Memory B cell (primary cell): ENCODE measurements at places on chromosomes 6 and 20.

- no peak for DNase-seq
Observed at GRCh38 chr20:53162251-53162835, 190.2 kb downstream of the TSHZ2 start.

DNA sequence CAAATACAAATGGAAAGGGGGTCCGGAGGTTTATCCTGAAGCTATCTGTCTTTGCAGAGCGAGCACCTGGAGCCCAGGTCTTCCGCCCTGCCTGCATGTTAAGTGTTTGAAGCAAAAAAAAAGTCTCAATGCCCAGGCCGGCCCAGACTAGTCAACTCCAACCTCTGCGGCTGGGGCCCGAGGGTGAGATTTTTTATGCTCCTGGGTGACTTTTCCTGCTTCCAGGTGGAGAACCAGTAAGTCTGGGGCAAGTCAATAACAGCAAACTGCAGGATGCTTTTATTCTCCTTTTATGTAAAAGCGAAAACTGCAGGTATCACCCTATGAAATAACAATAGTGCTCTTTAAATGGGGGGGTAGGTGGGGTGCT is 2.0 kb upstream of the ZBP1 start:
- no peak for DNase-seq

- no peak for DNase-seq
Observed at GRCh38 chr6:125220712-125221111, 67.1 kb downstream of the TPD52L1 start.

- no peak for DNase-seq
Observed at GRCh38 chr6:90266905-90267621, 29.6 kb downstream of the BACH2 start.

GRCh38 chr20:46121184-46121930 is 3.2 kb downstream of the CD40 start:
- no peak for DNase-seq
